ENCODE measurements at places on chromosomes 6 and 20. TPM values are rescaled to one million over a fixed set of nuclear protein-coding genes. Genes with fewer than 3 reads are reported as not detected.

TNFRSF6B gene
- 0.79 TPM for total RNA-seq

COX4I2 gene
- total RNA-seq: not detected

MOG gene
- not detected for total RNA-seq

DNA sequence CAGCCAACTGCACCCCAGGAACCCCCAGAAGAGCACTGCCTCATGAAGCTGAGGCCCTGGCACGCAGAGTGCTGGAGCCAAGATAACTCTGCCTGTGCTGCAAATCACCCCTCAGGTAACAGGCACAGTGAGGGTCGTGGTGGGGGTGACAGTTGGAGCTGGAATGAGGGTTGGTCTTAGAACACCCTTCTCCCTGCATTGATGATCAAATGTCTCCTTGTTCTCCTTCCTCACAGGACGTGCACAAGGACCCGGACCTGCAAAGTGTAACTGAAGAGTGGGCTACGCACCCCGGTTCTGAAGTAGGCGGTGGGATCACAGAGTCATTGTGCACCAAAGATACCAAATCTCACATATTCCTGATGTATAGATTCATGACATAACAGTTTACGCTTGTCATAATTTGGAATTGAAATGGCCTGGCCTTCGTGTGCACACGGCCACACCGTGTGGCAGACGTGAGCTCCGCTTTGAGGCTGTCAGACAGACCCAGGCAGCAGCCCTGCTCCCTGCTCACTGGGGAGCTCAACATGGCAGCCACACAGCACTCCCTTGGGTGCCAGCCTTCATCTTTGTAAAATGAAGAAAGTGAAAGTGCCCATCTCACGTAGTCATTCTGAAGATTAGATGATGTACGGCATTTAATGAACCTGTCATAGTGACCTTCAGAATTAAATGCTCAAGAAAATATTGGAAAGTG is 8.8 kb downstream of the THBS2 start:
- no peak overlapping the region for H3K4me3 ChIP-seq
- peak overlapping the region; percentile 70 for H3K27ac ChIP-seq
- H3K36me3 ChIP-seq: peaks cover 74% of the 10 kb centered on the region
- DNase-seq: no peak
- no peaks in the 10 kb centered on the region for H3K27me3 ChIP-seq

GRCh38 chr20:39758876-39759275 is 796.7 kb downstream of the DHX35 start:
- no peaks in the 10 kb centered on the region for H3K36me3 ChIP-seq
- peaks cover 2% of the 10 kb centered on the region for H3K27me3 ChIP-seq
- H3K4me1 ChIP-seq: no peaks in the 10 kb centered on the region

- no peak for DNase-seq
- H3K4me1 ChIP-seq: peaks cover 8% of the 10 kb centered on the region
- no peaks in the 10 kb centered on the region for H3K27me3 ChIP-seq
- peaks cover 12% of the 10 kb centered on the region for H3K36me3 ChIP-seq
- H3K27ac ChIP-seq: no peak overlapping the region
Measured at GRCh38 chr6:157893238-157893637, 70.2 kb downstream of the SNX9 start.

DNA sequence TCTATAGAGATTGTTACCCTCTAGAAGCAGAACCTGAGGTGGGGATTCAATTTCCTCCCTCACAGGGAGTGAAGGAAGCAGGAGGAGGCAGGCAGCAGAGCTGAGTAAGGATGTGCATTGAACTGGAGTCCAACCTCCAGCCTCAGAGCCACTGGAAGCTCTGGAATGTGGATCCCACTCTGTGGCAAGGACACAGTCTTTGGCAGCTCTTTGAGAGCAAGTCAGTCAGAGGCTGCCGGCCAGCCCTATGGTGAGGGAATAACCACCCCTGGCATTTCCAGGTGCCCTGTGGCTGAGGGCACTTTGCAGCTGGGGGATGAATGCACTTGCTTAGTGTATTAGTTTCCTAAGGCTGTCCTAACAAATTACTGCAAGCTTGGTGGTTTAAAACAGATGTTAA is 37.2 kb downstream of the EBF4 start:
- no peak for DNase-seq
- no peak overlapping the region for H3K4me3 ChIP-seq
- H3K27ac ChIP-seq: no peak overlapping the region
- peaks cover 27% of the 10 kb centered on the region for H3K27me3 ChIP-seq

DNA sequence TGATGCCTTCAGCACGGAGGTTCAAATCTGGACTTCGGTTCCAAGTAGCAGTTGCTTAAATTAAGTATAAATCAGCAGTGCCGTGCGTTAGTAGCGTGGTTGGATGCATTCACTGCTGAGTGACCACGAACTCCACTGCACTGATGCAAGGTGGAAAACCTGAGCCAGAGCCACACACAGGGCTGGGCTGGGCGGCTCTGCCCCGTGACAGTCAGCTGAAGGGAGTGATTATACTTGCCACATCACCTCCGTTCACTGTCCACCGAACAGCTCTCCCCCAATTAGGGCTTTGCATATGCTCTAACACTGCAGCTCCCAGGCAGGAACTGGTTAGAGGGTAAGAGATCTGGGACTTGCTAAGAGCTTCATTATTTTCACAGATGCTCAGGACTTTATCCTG is 22.2 kb downstream of the PPP1R3G start:
- H3K4me1 ChIP-seq: no peaks in the 10 kb centered on the region
- no peak overlapping the region for H3K27ac ChIP-seq
- peaks cover 2% of the 10 kb centered on the region for H3K36me3 ChIP-seq

GRCh38 chr6:11309947-11310665 is 77.6 kb upstream of the NEDD9 start:
- no peaks in the 10 kb centered on the region for H3K27me3 ChIP-seq
- DNase-seq: no peak
- no peaks in the 10 kb centered on the region for H3K36me3 ChIP-seq
- no peaks in the 10 kb centered on the region for H3K4me1 ChIP-seq
- H3K4me3 ChIP-seq: no peak overlapping the region

GRCh38 chr20:24798930-24799705 is 150.0 kb upstream of the CST7 start:
- H3K36me3 ChIP-seq: no peaks in the 10 kb centered on the region
- H3K27me3 ChIP-seq: peaks cover 5% of the 10 kb centered on the region
- H3K27ac ChIP-seq: peak overlapping the region; percentile 8

GRCh38 chr6:64256483-64256882 is 620.9 kb downstream of the PHF3 start:
- peaks cover 3% of the 10 kb centered on the region for H3K27me3 ChIP-seq
- no peak overlapping the region for H3K4me3 ChIP-seq
- no peak overlapping the region for H3K27ac ChIP-seq
- no peak for DNase-seq
- H3K4me1 ChIP-seq: no peaks in the 10 kb centered on the region

DNA sequence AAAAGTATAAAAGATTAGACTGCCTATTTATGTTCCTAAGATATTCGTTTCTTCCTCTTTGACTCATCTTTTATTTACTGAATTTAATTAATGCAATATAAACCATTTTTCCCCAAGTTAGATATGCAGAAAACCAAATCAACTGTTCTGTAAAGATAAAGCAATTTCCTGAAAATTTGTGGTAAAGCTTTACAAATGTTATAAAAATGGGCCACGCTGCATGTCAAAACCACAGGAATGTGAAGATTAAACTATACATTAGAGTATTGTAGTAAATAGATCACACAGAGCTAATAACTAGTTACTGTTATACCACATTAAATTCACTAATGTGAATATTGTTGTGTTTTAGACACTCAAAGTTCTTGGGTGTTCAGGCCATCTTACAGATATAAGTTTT is 83.4 kb downstream of the OPN5 start:
- no peak for DNase-seq
- H3K4me3 ChIP-seq: no peak overlapping the region
- H3K36me3 ChIP-seq: no peaks in the 10 kb centered on the region

DNA sequence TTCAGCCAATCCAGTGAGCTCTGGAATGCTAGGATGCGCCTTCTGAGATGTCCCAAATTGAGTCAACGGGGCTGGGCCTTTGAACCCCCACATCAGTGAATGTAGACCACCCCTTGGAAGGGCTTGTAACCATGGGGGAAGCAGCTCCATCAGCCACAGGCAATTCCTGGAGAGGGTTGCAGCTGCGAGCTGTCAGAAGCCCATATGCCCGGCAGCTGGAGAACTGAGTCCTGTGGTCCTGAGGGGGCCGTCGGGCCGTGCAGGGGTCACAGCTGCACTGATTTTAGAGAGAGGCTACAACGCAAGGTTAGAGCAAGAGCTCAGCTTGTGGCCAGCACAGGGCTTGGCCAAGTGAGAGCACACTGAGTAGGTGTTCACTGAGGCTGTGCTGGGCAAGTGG is 121.3 kb downstream of the TOX2 start:
- H3K27ac ChIP-seq: no peak overlapping the region
- H3K36me3 ChIP-seq: no peaks in the 10 kb centered on the region
- DNase-seq: no peak
- peaks cover 84% of the 10 kb centered on the region for H3K27me3 ChIP-seq

GRCh38 chr20:46647469-46647868 is 3.8 kb downstream of the SLC13A3 start:
- no peak overlapping the region for H3K27ac ChIP-seq
- DNase-seq: no peak
- peaks cover 20% of the 10 kb centered on the region for H3K27me3 ChIP-seq
- H3K4me3 ChIP-seq: no peak overlapping the region
